ENCODE measurements at places on chromosomes 3 and 15.

DNA sequence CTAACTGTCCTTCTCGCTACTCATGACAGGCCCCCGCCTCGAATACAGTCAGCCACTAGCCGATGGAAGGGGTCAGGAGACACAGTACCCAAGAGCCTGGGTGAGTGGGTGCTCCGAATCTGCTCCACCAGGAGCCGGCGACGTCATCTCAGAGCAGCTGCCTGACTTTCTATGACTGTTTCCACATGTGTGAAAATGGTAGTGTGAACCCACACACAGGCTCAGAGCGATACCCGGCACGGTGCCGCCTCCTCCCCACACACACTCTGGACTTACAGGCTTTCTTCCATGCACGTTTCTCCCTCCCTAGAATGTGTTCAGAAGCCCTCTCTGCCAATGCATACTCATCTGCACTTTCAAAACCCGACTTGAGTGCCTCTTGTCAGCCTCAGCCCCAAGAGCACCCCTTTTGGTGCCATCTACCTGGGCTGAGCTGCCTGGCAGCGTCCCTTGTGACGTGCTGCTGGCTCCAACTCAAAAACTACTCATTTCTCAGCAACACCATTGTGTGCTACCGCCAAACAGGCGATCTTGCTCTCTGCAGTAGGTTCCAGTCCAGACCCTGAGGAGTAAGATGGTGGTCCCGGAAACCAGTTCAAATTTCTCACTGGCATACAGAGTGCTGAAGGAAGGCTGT, 29.7 kb downstream of the VGLL4 start:
- no peak for DNase-seq

DNA sequence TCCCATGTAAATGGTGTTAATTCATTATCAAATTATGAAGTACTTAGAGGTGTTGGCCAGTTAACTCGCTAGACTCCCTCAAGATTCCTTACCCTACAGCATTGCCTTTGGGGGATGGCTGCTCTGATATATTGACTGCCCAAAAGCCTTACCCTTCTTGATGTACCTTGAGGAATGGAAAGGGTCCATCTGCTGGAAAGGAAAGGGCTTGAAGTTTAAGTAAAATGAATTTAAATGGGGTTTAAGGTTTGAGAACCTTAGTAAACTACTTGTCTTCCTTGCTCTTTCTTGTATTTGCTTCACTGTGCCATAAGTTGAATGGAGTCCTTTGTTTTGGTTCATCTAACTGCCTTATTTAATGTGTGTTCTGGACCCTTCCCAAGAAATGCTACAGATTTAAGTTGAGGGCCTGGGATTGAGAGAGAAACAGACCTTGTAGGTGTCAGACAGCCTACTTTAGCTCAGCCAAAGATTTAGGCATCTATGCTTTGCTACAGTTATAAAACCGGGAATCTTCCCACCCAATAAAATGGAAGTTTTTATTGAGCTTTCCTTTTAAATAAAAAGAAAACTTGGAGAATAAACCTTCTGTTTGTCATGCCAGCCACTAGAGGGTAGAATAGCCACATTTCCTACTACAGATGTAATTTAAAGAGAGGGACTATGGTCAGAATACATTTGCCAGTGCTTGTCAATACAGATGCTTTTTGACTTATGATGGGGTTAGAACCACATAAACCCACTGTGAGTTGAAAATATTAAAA, 25.3 kb downstream of the CMSS1 start:
- DNase-seq: no peak

- no peak for DNase-seq
These were observed 48.1 kb downstream of the SH3BP5 start for GRCh38 chr3:15284121-15284889.

GRCh38 chr3:39294446-39295183, 14.8 kb upstream of the CX3CR1 start:
- DNase-seq: no peak

GRCh38 chr3:111392894-111393398, 149.1 kb upstream of the CD96 start:
- no peak for DNase-seq

- no peak for DNase-seq
These were observed 504.0 kb upstream of the TGFBR2 start for GRCh38 chr3:30102356-30102755.

DNA sequence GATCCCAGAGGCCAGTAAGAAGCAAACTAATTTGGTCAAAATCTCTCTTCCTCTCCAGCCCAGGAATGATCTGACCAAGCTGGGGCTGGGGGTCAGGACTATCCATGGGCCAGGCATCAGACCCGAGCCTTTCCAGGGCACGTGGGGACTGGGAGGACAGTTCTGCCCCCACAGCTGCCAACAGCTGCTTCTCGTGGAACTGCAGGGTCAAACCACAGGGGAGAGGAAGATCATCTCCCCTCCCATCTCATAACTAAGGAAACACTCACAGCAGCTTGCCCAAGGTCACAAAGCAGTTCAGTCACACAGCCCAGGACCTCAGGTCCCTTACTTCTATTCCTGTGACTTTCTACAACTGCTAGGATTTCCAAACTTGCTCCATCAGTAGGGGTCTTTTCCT, 47.1 kb downstream of the DAPK2 start:
- DNase-seq: no peak

DNA sequence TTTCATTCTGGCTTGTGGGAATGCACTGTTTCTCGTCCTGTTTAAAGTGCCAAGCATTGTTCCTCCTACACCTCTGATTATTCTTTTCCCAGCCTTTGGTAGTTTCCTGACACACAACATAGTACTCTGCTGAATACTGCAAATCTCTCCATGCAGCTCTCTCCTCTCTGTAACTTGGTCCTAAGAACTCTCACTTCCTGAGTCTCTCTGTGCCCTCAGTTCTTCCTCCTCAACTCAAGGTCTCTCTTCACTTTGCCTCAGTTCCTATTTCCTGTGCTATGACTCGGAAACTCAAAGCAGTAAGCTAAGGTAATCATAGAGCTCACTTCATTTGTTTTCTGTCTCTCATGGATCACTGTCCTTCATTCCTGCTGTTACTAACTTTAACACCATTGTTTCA, 113.4 kb downstream of the ZNF280D start:
- no peak for DNase-seq

- no peak for DNase-seq
These were observed 41.4 kb downstream of the FSIP1 start for GRCh38 chr15:39741258-39741657.

DNA sequence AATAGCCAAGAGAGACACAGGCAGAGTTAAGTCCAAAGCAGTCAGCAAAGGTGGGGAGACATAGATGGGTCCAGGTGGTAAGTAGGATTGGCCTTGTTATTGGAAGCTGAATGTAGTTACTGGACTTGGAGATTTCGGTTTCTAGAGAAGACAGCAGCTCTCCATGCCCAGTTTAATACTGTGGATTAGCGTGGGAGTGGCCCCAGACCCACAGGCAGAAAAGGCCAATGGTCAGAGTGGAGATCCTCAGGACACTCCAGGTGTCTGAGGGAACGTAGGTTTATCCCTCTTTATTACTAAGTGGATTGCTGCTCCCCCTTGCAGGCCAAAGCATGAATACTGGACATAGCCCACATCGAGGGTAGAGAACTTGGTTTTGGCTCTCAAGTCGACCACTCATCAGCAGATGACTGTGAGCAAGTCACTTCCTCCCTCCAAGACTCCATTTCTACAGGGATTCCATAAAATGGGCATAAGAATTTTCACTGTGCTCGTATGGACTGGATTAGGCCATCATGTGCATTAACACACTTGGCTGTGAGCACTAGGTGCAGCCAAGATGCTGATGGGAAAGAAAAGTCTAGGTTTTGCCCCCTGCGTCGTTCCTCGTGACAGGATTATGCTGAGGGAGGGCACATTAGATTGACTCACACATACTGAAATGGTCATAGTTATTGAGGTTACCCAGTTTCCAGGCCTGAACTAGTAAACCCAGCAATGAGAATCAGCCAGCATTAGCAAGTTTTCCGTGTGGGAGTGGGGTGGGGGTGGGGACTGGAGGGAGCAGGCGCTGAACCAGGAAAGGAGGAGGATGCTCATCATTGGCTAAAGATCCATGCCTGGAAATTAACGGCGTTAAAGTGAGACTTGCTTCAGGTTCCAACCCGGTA, 225.2 kb upstream of the TPRG1 start:
- no peak for DNase-seq

- no peak for DNase-seq
These were observed 4.4 kb downstream of the PLA2G4D start for GRCh38 chr15:42089942-42090341.

DNA sequence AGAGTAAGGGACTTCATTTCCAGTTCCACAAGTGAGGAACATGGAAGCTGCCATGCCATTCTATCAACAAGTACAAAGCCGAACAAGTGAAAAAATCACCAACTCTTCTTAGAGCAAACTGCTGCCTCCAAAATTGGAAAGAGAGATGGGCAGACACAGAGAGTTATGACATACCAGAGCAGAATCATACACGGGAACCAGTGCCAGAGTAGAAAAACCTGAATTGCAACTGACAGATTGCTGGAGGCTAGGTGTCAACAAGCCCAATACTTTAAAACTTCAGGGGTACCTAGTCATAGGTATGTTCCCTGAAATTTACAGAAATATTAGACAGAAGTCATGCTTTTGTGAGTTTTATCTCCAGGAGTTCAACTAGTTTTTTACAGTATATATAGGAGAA, 62.0 kb downstream of the TTBK2 start:
- DNase-seq: no peak

- DNase-seq: no peak
These were observed 136.2 kb downstream of the LRTM1 start for GRCh38 chr3:54791501-54792156.

- no peak for DNase-seq
These were observed 166.1 kb downstream of the OSBPL10 start for GRCh38 chr3:31815006-31815405.

- no peak for DNase-seq
These were observed 891 bp upstream of the DMXL2 start for GRCh38 chr15:51623386-51623938.

GRCh38 chr3:71546821-71547220, 36.7 kb downstream of the FOXP1 start:
- no peak for DNase-seq

DNA sequence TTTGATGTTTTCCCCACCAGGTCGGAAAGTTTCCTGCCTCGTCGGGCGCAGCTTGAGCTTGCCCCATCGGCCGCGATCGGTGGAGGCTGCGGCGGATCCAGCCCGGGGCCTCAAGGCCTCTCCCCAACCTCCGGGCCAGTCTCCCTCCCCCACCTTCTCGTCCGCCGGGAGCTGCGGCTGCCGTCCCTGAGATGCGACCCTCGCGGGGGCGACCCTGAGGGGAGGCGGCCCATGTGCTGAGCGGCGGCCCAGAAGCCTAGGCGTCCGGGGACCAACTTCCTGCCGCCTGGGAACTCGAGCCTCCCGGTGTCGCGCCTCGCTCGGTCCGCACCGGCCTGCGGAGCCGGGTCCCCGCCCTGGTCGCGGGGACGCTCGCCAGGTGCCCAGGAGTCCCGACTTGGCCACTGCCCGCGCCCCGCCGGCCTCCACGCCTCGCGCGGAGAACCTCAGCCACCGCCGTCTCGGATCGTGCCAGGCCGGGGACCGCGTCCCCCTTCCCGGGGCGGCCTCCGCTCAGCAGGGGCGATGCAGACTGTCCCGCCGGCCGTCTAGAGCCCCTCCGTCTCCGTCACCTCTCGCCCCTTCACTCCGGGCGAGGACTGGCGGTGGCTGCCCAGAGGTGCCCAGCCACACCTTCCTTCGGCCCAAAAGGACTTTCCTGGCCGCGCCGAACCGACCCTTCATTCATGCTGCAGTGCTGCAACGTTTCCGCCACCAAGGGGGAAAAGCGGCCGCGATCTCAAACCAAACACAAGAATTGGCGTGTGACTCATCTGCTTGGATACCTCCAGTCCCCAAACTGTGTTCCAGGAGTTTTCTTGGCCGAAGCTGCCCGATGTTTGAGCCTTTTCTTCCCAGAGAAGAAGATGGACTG, 656 bp downstream of the SLMAP start:
- peak; percentile 14 for DNase-seq

GRCh38 chr3:123301331-123302184, 99.8 kb downstream of the SEC22A start:
- no peak for DNase-seq

DNA sequence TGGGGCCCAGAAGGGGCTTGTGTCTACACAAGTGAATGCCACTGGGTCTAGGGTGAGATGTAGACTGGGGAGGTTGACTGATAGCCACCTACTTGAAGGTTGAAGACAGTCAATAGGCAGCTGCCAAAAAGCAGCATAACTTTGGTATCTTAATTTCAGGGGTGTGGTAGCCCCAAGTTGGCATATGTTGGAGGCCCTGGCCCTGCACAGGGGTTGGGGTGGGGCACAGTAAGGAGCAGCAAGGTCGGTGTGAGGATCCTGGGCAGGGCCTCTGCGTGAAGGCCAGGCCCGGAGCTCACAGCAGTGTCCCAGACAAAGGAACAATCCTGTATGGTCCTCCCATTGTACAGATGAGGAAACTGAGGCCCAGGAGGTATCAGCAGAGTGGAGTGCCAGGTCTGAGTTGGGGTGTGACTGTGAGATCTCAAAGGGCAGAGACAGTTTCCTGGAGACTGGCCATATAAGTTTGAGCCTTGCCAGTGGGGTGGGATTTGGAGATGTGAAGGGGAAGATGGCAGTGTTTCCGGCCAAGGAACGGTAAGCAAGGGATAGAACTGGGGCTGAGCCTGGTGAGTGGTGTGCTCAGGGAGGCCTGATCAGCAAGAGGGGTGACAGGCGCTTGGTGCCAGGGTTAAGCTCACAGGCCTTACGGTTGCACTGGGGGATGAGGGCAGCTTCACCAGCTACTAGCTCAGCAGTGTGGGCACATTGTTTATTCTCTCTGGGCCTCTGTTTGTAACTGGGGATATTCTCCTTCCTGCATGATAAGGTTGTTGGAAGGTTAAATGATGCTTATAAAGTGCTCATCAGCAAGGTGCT, 1.7 kb downstream of the KLHL40 start:
- no peak for DNase-seq

DNA sequence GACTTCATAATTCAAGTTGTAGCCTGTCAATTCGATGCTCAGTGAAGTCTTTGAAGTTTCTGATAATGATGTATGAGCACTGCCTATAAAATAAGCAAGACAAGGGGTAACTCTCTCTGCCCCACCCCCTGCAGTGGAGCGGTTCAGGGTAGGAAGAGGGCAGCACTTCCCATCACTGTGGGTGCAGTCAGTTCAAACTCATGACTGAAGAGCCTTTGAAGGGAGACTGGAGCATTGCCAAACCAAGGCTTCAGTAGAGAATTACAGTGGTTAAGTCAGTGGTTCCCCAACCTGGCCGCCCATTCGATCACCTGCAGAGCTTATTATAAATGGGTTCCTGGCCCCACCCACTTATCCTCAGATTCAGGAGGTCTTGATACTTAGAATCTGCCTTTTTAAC, 190.6 kb downstream of the SHQ1 start:
- DNase-seq: peak; percentile 26

- DNase-seq: no peak
These were observed 352.1 kb upstream of the ALCAM start for GRCh38 chr3:105014631-105015030.

DNA sequence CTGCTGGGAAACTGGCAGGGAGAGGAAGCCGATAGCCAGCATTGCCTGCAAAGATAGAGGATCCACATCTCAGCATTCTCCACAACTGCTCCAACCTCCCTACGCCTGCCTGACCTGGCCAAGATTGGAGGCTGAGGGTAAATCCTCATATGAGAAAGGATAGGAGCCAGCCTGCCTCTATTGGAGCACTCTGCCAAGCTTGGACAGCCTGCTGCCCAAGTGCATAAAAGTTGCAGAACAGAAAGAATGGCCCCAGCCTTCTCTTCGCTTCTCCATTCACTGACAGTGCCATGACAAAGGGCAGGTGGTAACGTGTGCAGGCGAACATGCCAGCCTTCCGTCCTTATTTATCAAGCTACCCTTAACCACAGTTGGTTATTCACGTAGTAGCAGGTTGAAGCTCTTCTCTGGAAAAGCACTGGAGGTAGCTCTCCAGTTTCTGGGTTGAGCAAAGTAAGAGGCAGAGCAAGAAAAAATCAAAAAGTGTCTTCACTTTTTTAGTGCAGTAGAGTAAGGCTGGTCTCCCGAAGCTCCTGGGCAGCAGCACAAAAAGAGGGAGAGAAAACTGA, 4.3 kb downstream of the BMF start:
- DNase-seq: no peak

Measured in activated T-cell treated with anti-CD3 and anti-CD28 coated beads for 1 hour (primary cell).